DMS153 (cell line): ENCODE measurements at places on chromosomes 2 and 18.

DNA sequence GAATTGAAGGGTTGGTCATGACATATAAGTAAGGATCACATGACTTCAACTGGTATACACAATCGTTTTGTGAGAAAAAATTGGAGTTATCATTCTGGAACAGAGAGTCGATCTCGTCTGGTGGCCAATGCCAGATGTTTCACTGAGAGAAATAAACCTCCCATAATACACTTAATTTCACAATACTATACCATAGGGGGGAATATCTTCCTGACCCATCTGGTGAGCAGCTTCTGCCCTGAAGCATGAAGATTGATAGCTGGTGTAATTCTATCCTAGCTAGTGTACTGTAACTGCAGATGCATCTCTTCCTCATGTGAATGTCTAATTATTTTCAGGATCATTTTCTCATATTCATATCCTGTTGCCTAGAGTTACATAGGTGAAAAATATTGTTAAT is 15.7 kb upstream of the CDH7 start:
- no peak for DNase-seq

GRCh38 chr2:119160361-119160990 is 1.9 kb upstream of the C1QL2 start:
- DNase-seq, result no peak

DNA sequence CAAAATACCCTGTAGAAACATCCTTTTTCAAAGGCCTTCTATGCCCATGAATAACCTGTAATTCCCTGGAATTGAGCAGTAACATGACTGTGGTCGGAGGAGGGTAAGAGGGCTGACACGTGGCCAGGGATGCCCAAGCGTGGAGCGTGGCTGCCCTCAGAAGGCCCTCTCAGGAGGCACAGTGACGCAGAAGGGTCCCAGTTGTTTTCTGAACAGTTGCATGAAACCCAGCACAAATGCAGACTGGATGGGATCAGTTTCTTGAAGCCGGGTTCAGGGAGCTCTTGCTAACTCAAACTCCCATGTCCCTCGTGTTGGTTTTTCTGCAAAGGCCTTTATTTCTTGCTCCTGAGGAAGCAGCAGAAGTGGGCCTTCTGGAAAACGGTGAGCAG is 237.0 kb downstream of the ALPK2 start:
- DNase-seq, result no peak

DNA sequence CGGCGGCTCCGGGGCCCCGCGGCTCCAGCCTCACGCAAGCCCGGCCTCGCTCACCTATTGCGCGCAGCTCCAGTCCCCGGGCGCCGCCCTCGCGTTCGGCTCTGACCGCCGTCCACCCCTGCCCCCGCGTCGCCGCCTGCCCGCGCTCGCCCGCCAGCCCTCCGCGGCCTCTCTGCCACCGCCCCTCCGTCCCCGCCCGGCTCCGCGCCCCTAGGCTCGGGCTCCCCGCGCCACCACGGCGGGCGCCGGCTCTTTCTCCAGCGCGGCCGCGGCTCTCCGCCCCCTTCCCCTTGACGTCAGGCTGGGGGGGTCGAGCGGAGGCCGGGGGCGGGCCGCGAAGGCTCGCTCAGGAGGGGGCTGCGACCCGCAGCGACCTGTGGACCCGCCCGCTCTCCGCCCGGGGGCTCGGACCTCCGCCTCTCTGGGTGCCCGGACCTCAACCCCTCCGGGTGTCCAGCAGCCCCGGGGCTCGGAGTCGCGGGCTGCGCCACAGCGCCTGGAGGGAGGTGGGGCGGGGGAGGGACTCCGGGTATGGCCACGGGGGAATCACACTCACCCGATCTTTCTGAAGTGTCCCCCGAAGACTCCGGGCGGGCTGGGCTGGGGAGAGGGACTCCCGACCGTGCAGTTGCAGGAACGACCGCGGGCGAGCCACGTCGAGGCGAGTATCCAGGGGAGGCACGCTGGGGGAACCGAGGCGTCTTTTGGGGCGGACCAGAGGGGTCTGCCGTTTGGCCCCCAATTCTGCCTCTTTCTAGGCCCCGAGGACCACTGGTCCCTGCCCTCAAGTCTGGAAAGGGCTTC is at the start of gene SEMA4C:
Gene SEMA4C, minus strand, starts transcription at position 259 of the 804 bp plus-strand sequence. CDS start 2,194 bp downstream, outside the sequence.
- DNase-seq, result no peak

- DNase-seq, result no peak
Observed at GRCh38 chr18:63155910-63156773, 163.4 kb downstream of the BCL2 start.

DNA sequence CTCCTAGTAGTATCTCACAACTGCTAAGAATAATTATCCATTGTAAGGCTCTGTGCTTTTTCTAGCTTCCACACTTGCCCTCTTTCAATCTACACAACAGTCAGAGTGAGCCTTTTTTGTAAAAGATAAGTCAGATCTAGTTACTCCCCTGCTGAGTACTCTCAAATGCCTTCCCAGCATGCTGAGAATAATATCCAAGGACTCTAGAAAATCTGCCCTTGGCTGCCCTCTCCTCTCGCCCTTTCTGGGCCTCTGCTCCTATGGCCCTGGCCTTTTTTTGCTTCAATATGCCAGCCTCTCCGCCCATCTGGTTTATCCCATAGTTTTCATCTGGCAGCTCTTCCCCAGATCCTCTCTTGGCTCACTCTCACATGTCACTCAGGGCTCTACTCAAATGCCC is 455.9 kb upstream of the UBE2E3 start:
- DNase-seq, result no peak

DNA sequence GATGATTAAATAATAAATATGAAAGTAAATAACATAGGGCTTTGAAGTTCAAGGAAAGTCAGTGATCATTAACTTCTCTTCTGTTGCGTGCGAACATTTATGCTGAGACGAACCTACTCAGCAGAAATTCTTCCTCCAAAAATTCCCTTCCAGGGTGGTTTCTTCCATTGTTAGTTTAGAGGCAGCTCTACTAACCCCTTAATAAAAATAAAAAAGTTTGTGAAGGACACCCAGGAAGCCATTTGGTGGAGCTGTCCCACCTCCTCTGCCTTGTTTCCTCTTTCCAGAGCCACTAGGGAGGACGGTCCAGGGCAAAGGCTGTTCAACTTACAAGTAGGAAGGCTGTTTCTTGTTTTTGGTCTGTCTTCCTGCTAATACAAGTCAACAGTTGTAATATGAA is 2.1 kb upstream of the SMAD2 start:
- DNase-seq, result no peak
